ENCODE measurements at places on chromosomes 13 and 19.

GRCh38 chr13:106774621-106775020 lies 206.7 kb upstream of the ARGLU1 start:
- DNase-seq, result no peak

- no peak for DNase-seq
Observed at GRCh38 chr13:109788372-109789111, 2.2 kb upstream of the IRS2 start.

DNA sequence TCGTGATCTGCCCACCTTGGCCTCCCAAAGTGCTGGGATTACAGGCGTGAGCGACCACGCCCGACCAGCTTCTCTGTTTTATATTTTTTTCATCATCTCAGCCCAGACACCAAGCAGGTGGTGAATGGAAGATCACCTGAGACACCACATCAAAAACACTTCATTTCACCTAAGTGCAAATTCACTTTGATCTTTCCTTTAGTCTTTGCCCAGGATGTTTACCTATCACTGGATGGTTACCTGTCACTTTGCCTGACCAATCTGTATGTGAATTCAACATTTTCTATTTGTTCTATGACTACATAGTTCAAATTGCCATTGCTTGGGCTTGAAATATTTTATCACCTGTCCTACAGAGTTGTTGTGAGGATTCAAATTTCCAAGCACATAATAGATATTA lies 65.7 kb downstream of the PAN3 start:
- DNase-seq, result no peak

DNA sequence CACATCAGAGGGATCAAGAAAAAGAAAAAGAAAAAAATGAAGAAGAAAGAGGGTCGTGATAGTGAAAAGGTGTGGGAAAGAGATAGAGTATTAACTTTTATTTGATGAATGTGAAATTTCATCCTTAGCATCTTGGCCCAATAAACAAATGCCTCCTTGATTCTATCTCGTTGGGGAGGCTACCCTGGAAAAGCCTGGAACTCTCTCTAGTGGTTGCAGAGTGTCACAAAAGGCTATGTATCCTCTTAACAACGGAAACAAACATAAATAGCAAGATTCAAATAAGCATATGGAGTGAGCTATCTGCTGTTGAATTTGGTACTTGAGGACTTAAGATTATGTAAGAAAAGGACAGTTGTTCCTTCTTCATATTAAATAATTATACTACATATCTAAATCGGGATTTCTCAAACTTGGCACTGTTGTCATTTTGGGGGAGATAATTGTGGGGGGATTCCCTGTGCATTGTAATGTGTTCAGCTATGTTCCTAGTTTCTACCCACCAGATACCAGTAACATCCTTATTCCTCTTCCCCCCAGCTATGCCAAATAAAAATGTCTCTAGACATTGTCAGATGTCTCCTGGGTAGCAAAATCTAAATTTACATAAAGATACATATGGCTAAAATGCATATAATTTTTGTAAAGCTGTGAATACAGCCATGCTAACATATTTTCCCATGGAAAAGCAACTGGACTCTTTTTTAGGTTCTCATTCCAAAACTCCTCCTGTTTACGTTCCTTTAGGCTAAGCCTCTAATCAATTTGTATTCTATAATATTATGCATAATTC lies 557.2 kb downstream of the DCT start:
- DNase-seq, result no peak

DNA sequence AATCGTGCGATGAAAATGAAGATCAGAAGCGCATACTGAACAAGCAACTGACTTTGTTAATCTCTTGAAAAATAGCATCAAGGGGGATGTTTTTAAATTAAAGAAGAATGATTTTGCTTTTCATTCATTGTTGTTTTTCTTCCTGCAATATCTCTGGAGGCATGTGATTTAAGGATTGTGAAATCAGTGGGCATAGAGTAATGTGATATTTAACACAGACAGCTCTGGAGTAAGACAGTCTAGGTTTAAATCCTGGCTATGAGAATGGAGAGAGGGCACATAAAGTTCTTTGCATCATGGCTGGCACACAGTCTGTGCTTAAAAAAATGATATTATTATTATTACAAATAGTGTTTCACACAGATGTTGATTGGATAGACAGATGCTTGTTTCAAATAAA lies 243.1 kb upstream of the NBEA start:
- no peak for DNase-seq

GRCh38 chr13:66014771-66015170 lies 1215.4 kb downstream of the PCDH9 start:
- DNase-seq, result no peak

- no peak for DNase-seq
Observed at GRCh38 chr13:77359171-77359570, 32.3 kb upstream of the MYCBP2 start.

GRCh38 chr13:49540552-49540951 lies 44.8 kb downstream of the PHF11 start:
- DNase-seq, result no peak

GRCh38 chr19:41637484-41637883 lies 10.6 kb upstream of the CEACAM4 start:
- no peak for DNase-seq

- DNase-seq, result no peak
Observed at GRCh38 chr19:50720921-50721381, 1.3 kb upstream of the SHANK1 start.

GRCh38 chr19:55465460-55466240 lies 1.1 kb upstream of the C19orf85 start:
- no peak for DNase-seq

- DNase-seq, result no peak
Observed at GRCh38 chr19:926589-927350, 935 bp downstream of the ARID3A start.

GRCh38 chr13:41568972-41569351 lies 111.6 kb downstream of the RGCC start:
- DNase-seq, result no peak

DNA sequence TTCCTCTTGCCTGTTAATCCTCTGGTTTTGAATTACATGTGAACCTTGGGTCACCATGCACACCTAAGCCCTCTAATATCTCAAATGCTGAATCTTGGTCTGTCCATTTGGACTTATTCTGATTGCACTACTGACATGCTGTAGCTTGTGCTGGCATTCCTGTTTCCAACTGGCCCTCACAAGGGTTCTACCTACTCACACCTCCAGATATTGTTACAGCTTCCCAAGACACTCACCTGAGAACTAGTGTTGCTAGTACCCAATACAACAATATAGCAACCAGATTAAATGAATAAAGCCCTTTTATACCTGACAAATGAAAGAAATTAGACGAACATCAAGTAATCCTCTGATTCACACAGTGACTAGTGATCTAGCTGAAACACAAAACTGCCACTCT lies 16.6 kb downstream of the TEX30 start:
- no peak for DNase-seq

DNA sequence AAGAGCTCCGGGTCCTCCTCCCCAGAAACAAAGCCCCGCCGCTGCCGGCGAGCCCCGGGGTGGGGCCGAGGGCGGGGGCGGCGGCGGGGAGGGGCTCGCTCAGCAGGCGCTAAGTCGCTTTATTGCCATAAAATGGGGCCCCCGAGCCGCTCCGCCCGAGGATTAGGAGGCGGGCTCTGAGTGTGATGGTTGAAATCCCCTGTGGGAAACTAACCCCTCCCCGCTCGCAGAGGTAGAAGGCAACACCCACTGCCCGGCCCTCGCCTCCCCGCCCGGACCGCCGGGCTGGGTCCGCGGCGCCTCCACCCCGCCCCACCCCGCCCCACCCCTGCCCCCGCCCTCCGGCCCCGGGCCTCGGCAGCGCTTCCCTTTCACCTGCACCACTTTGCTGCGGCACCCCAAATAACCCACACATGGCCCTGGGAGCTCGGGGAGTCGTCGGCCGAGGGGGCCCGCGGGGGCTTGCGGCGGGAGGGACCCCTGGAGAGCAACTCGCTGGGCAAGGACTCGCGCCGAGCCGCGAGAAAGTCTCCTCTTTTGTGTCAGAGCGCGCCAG lies at the start of gene KLF12:
Gene KLF12 (minus strand): TSS at position 184 of the 556 bp plus-strand sequence.
- DNase-seq, result peak; percentile 91

GRCh38 chr19:19628501-19629134 lies 598 bp upstream of the LPAR2 start:
- peak; percentile 37 for DNase-seq

GRCh38 chr13:79725841-79726240 lies 244.9 kb downstream of the NDFIP2 start:
- no peak for DNase-seq

- no peak for DNase-seq
Observed at GRCh38 chr13:106038752-106039151, 496.7 kb downstream of the EFNB2 start.

GRCh38 chr13:111900390-111901131 lies 166.4 kb upstream of the SOX1 start:
- no peak for DNase-seq

GRCh38 chr13:101624210-101624922 lies 171.9 kb downstream of the ITGBL1 start:
- DNase-seq, result no peak

DNA sequence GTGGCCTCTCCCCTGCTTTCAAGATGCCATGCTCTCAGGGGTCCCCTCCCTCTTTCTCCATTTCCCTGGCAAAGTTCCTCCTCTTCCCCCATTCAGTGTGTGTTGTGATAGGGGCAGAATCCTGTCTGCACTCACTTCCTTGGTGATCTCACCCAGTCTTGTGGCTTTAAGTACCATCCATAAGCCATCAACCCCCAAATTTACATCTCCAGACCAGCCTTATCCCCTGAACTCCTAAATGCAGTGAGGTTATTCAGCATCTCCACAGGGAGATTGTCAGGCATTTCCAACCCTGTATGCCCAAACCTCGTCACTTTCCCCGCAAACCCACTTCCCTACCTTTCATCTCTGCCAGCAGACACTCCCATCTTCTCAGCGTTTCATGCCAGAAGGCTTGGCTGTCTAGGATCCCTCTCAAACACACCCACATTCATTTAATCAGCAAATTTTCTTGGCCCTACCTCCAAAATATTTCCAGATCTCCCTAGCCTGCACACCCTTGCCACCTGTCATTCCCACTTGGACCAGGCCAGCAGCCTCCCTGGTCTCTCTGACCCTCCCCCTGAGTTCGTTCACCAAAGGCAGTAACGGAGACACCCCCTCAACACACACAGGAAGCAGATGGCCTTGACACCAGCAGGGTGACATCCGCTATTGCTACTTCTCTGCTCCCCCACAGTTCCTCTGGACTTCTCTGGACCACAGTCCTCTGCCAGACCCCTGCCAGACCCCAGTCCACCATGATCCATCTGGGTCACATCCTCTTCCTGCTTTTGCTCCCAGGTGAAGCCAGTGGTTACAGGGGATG lies at the start of gene HCST:
Gene HCST (plus strand): TSS at position 676 of the 808 bp plus-strand sequence. CDS start 65 bp downstream, at position 741.
- no peak for DNase-seq

DNA sequence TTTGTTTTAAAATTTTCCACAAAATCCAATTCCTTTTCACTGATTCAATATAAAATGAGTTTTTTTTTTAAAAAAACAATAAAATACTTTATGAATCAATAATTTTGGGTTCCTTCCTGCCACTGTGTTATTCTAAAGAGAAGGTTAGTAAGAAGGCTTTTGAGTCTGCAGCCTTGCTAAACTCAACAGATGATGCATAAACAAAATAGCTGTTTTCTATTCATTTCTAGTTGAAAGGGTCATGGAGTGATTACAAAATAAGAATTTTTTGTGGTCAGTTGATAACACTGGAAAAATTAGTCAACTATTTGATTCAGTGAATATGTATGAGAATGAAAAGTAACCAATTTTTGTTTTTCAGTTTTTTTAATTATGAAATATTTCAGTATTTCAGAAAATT lies 169.9 kb downstream of the VWA8 start:
- DNase-seq, result no peak

DNA sequence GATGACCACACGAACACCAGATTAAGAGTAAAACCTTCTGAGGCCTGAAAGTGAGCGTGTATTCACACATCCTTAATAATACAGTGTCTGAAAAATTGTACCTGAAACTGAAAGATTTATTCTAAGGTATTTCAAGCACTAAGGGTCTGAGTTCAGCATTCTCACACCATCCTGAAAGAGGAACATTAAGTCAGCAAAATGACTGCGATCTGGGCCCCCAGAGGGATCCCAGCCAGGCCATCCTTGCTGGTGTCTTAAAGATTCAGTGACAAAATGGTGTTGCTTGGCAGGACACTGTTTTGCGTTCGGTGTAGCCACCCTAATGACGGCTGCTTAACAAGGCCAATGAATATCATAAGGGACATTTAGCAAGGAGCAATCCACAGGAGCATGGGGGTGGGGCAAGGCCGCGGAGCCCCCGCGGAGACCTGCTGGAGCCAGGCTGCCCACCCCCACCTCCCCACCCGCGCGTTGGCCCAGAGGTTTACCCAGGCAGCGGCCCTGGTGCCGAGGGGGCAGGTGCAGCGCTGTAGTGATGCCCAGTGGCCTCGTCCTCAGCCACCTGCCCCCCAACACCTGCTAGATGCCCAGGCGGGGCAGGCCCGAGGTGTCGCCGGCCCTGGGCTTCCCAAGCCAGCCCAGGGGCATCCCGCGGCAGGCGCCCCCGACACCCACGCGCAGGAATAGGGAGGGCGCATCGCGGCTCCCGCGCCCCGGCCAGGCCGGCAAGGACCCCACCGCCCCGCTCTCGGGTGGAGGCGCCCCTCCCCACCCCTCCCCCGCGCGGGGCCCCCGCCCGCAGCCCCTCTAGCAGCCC lies 742 bp downstream of the NALCN start:
- DNase-seq, result no peak

- no peak for DNase-seq
Observed at GRCh38 chr13:49457221-49457620, 13.1 kb downstream of the SETDB2 start.

DNA sequence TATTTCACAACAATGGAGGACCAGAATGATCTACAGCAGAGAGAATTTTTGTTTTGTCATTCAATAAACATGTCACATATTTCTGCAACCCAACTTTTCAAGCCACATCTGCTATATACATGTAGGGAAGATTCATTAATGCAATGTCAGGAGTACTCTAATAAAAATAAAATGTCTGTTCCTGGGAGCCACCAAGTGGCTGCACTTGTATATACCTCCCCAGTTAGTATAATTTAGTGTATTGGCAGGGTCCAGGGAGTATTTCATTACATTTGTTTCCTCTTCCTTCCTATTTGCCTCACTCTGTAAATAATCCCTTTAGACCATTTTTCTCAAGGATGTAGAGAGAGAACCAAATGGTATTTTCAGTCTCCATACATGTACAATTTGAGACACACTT lies 1169.0 kb downstream of the DIAPH3 start:
- DNase-seq, result no peak

DNA sequence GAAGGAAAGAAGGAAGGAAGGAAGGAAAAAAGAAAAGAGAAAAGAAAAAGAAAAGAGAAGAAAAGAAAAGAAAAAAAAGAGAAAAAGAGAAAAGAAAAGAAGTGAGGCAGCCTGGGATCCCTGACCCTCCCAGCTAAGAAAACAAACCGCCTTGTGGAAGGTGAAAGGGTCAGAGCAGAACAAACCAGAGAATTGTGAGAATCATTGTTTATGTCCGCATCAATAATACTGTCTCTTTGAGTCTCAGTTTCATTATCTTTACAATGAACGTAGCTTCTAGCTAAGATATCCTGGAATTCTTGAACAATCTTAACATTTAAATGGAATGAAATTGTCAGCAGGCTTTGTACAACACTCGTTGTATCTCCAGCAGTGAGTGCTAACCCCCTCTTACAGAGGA lies 66.4 kb upstream of the SERP2 start:
- no peak for DNase-seq

GRCh38 chr13:43661161-43661830 lies 125.5 kb downstream of the ENOX1 start:
- no peak for DNase-seq

- DNase-seq, result no peak
Observed at GRCh38 chr13:28271056-28271840, 132.9 kb downstream of the PAN3 start.

All from stimulated activated CD4-positive, alpha-beta T cell treated with anti-CD3 and anti-CD28 coated beads, TNF-alpha, amount 100 ng/mL, for 1 hour (primary cell).